ENCODE measurements at places on chromosomes 12 and 14. TPM values are rescaled to one million over a fixed set of nuclear protein-coding genes. Genes with fewer than 3 reads are reported as not detected.

The FGF6 gene
- total RNA-seq: not detected

DNA sequence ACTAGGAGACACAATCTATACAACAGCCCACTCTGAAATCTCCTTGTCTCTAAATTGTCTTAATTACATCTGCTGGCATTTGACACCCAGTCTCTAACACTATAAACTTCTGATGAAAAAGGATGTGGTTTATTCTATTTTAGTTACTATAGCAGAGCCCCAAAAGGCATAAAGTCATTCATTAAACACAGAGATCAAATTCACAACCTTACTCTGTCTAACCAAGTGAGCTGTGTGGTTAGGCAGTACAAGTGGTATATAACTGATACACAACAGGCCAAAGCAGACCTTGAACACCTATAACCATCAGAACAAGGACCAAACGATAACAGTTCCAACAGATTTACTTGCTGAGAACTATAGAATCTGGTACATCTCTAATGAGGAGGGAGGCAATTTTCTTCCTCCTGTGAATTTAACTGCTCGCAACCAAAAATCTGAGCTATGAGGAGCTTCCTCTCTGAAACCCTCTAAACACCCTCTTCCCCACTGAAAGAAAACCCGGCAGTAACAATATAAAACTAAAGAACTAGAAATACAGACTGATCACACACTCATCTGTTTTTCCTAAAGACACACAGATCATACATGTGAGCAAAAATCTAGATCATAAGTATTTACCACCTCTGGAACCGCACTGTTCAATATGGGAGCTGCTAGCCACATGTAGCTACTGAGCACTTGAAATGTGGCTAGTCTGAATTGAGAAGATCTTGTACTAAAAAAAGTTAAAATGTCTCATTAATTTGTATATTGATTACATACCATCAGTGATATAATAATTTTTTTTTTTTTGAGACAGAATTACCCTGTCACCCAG lies 17.7 kb downstream of the SPPL3 start:
- DNase-seq: no peak

DNA sequence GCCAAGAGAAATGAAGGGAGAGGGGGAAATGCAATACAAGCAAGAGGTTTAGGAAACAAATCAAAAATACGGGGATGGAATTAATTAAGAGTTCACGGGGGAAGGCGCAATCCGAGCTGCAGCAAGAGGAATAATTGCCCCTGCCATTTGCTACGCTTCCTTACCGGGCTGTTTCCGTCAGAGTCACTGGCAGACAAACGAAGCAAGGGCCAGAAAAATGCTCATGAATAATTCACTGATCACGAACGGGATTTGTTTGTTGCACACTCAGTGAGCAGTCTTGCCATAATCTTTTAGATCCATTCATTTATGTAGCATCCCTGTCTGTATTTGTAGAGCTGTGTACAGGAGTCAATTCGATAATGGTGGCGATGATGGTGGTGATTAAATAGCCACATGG lies 39.0 kb downstream of the PLXNC1 start:
- DNase-seq: no peak

The GPX2 gene
- total RNA-seq: not detected

The CLEC6A gene
- total RNA-seq: not detected

DNA sequence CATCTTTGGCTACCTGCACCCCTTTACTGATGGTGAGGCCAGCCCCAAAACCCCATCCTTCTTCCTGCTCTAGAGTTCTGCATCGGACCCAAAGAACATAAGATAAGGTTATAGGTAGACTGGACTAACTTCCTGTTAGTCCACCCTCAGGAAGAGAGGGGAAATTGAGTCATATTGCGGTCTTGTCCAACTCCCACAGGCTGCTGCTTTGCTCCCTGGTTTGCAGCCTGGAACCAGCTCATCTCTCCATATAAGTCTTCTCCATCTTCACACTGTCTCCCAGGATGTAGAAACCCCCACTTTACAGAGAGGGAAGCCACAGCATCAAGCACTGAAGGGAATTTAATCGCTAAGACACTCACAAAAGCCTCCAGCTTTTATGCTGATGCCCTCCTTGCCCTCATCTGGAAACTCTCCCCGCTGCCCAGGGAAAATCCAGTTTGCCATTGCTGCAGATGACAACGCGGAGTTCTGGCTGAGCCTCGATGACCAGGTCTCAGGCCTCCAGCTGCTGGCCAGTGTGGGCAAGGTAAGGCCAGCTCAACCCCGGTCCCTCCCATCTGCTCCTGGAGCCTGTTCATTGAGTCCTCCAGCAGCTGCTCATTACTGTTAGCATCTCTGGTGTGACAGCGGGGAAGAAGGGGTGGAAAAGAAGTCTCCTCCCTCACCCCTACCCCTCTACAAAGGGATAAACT lies 85.3 kb downstream of the B4GALNT3 start:
- no peak for DNase-seq

The ZC3H10 gene
- 13.7 TPM for total RNA-seq

DNA sequence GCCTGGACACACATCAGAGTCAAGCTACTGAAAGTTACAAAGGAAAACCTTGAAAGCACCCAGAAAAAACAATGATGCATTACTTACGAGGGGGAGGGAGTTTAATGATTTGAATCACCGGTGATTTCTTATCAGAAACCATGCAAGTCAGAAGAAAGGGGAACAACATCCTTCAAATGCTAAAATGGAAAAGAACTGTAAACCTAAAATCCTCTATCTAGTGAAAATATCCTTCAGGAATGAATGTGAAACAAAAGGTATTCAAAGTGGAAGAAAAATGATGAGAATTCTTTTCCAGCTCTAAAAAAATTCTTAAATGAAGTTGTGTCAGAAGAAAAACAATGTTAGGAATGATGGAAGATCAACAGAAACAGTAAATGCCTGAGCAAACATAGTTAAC lies 16.8 kb downstream of the SCAF11 start:
- DNase-seq: no peak

The LYZ gene
- not detected for total RNA-seq

The IFI27 gene
- 37.0 TPM for total RNA-seq

The PYGL gene
- 0.17 TPM for total RNA-seq

GRCh38 chr12:66275040-66275439 lies 27.3 kb upstream of the HELB start:
- DNase-seq: no peak

DNA sequence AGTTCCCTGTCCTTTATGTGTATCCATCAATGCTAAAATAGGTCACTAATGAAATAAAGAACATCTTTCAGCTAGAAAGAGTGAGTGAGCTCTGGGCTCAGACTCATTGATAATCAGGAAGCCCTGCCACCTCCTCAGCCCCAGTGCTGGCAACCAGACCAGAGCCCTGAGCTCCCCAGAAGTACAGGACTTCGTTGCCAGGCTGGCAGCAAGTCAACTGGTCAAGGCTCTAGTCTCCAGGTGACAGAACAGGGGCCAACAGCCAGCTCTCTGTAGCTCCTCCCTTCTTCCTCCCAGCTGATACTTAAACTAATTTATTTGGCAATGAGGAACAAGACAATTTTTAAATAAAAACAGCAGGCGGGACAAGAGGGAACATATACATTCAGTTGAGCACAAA lies 145.3 kb downstream of the EGLN3 start:
- DNase-seq: no peak

The MNAT1 gene
- total RNA-seq: 45.1 TPM

The TUNAR gene
- not detected for total RNA-seq

The ANKRD52 gene
- 83.9 TPM for total RNA-seq

The PDE3A gene
- not detected for total RNA-seq

DNA sequence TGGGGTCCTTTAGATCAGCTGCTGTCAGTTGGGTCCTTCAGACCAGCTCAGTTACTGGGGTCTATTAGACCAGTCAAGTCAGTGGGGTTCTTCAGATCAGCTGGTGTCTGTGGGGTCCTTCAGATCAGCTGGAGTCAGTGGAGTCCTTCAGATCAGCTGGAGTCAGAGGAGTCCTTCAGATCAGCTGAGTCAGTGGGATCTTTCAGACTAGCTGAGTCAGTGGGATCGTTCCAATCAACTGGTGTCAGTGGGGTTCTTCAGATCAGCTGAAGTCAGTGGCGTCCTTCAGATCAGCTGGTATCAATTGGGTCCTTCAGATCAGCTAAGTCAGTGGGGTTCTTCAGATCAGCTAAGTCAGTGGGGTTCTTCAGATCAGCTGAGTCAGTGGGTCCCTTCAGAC lies 14.7 kb upstream of the LPCAT3 start:
- no peak for DNase-seq

The TTC6 gene
- total RNA-seq: not detected

The MDP1 gene
- total RNA-seq: 12.9 TPM

DNA sequence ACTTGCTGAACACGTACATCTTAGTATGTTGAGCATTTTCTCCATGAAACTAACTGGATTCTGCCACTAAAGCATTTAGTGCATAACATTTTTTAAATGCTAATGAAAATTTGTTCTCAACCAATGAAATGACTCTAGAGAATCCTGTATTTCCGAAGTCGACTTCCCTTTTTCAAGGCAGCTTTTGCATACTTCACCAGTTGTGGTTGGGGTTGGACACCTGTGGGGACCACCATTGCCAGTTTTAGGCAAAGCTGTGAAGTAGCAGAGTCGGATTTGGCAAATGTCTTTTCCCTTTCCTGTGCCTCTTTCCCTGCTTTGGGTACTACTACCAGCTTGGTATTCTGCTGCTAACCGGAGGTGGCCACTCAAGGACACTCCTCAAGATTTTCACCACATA lies 349.2 kb downstream of the BCAT1 start:
- no peak for DNase-seq

DNA sequence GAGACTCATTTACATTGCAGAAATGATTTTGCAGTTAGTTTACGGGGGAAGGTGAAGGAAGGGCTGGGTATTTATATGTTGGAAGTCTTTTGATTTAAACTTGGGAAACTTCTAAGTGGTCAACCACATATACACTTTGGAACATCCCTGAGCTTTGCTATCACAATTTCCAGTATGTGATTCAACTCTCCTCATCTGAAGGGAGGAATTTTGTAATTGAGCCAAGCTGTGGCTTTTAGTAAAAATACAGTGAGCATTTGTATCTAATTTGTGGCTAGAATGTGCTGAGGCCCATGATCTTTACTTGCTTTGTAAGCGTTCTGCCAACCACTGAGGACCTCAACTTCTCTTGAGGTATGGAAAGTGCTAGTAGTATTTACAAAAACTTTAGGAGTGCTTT lies 235.0 kb upstream of the PDZRN4 start:
- no peak for DNase-seq

DNA sequence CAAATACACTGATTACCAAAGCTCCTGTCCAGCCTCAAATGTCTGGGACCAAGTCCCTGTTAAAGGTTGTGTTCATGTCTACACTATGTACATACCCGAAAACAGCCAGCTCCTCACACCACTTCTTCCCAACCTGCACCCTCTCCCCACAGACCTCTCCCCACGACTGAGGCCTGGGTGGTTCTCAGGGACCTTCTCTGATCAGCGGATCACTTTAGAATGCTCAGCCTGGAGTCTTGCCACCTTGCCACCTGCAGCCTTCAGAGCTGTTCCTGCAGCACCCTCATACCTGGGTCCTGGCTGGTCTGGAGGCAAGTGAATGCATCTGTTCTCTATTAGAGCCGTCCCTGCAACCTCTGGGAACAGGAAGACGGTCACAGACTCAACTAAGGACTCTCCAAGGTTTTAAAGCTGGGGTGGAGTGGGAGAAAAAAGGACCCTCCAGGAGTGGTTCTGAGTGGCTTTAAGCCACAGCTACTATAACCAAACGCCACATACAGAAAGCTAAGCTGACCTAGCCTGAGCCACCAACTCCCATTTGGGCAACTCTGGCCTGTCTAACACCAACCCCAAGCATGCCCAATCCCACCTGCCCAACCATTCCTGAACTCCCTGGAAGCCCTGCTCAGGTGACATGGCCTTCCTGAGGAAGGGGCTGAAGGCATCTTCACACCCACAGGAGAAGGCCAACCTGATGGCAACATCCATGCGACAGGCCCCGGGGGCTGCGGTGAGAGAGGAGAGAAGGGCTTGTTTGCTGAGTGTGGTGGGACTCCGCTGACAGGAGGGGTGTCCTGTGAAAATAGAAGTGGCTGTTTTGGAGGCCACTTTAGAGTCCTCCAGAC lies 8.6 kb downstream of the KRT2 start:
- no peak for DNase-seq

DNA sequence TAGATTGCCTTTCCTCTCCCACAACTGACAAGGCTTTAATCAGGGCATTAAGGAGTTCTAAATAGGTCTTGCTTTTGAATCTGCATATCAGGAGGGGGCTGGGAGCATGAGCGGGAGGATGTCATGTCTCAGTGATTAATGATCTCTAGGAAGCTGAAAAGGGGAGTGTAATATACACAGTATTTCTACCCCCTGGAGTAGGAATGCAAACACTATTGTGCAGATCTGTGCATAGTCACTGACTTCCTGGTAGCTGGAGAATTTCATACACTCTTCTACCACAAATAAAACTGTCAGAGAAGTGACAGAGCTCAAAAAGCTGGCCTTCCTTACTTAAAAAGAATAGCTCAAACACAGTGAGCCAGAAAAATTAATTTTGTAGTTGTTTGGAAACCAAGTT lies 65.8 kb downstream of the RIC8B start:
- no peak for DNase-seq
